NCI-H2081 (cell line): ENCODE measurements at places on chromosomes 7 and 10.

- DNase-seq: no peak
Measured at GRCh38 chr10:110409926-110410325, 87.8 kb upstream of the DUSP5 start.

DNA sequence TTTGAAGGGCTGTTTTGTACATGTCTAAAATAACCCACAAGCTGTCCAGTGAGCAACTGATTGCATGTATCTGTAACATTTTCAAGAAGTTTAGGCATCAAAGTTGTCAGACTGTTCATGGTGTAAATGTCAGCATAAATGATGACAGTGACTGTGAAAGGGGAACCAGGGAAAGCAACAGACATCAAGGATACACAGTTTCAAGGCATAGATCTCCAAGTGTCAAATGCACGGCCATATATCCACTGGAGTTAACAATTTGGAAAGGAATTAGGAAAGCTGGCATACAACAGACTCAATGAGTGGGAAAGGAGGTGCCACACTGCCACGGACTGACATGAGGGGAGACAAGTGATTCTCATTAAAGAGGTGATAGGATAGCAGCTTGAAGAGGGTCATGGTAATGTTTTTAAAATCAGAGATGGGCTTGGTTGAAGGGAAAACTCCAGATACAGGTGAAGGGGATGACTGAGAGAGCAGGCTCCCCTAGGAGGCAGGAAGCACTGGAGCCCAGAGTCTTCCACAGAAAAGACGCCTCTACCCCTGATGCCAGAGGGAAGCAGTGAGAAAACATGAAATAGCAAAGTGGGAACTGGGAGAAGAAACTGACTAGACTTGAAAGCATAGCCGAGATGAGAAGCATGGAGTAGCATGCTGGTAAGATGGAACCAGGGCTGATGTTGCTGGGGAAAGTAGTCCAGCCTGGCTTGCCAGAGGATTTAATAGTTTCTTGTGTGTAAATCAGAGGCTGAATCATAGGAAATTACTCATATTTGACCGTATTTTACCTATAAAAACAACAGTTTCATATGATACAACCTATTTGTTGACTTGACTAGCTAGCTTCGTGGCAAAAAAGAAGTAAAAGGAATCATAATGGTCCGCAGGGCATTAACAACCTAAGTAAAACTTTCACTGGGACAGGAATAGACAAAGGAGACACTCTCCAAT, 18.6 kb downstream of the NSMCE4A start:
- no peak for DNase-seq

DNA sequence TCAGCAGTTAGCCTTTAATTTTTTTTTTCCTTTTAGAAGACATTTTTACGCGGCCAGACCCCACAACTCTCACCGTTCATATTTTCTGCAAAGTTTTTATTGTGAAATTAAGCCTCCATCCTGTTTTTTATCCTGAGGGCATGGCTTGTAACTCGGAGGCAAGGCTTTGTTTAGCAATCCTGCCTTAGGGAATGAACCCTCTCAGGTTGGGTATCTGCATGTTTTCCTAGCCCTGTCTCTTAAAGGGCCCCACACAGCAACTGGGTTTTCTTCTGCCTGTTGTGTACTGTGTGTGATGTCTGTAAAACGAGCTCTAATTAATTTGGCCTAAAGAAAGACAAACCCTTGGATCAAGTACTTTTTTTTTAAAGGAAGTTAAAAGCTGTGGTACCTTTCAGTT, 130.2 kb upstream of the COBL start:
- no peak for DNase-seq

DNA sequence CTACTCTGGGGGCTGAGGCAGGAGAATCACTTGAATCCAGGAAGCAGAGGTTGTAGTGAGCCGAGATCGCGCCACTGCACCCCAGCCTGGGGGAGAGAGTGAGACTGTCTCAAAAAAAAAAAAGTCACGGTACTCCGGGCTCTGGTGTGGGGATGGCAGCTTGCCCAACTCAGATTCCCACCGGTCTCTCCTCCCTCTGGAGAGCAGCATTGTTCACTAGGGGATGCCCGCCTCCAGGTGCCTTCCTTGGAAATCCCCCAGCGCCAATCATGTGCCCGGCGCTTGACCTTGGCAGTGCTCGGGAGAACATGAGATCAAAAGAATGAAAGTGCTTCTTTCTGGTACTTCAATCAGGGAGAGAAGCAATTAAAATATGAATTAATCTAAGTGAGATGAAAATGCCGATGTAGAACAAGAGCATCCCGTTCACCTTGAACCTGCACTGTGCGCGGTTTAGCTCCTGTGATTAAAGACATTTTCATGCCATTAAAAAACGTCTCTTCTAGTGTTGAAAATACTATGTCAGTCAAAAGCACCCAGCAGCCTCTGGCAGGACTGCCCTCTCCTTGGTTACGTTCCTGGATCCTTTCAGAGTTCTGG, 1127.3 kb upstream of the AUTS2 start:
- no peak for DNase-seq

DNA sequence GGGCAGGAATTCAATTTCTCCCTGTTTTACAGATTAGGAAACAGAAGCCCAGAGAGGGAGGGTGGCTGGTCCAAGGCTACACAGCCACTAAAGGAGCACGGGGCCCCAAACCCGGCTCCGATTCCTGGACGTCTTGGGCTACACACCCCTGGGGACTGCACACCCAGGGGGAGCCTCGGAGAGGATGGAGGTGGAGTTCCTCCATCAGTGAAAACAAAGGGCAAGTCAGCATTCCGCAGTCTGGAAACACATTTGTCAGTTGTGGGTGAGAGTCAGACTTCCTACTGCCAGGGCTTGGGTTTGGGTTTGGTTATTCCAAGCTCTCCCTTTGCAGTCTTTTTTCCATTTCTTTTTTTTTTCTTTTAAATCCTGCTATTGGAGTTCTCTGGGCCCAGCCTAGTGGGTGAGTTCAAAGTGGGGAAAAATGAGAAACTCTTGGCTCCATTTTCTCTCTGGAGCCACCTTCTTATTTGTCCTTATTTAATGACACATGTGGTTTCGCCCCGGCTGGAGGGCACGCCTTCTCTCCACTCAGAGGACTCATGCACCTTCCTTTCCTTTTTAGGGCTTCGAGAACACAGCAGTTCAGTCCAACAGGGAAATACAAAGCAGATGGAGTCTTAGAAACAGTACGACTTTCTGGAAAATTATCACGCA, 59.9 kb upstream of the AQP1 start:
- DNase-seq: no peak

GRCh38 chr10:52541006-52541473, 227.0 kb downstream of the DKK1 start:
- DNase-seq: no peak
